ENCODE measurements at places on chromosomes 5 and 9. TPM values are rescaled to one million over a fixed set of nuclear protein-coding genes. Genes with fewer than 3 reads are reported as not detected.

The LOX gene
- total RNA-seq: 6.5 TPM

DNA sequence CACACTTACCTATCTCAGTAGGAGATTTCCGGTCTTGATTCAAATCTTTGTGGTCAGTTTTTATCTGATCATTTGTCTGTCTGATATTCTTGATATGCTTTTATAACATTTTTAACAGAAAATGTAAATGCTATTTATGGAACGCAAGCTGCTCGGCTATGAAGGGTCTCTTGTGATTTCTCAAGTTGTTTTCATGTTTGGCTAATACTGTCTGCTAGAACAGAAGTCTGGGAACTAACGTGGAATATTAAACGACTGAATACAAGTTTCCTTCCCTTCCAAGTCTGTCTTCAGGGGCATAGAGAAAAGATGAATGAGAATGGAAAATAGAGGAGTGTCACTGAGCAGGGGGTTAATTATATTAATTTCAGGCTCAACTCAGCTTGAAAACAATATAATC lies 27.6 kb downstream of the SNCAIP start:
- DNase-seq: no peak

DNA sequence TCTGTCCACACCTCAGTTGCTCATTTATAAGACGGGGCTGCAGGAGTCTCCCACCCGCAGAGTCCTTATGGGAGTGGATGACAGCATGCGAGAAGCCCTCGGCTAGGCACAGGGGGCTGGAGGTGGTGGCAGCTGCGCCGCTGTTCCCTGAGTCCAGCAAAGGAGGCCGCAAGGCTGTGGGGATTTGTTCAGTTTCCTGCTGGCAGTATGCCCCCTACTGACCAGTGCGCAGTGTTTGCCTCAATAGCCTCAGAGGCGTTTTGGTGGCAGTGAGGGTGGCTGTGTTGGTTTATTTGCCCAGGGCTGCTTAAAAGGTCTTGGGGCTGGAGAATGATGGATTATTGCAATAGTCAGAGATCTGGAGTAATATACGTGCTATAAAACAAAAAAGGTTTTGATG lies 176.3 kb upstream of the OTULINL start:
- no peak for DNase-seq

DNA sequence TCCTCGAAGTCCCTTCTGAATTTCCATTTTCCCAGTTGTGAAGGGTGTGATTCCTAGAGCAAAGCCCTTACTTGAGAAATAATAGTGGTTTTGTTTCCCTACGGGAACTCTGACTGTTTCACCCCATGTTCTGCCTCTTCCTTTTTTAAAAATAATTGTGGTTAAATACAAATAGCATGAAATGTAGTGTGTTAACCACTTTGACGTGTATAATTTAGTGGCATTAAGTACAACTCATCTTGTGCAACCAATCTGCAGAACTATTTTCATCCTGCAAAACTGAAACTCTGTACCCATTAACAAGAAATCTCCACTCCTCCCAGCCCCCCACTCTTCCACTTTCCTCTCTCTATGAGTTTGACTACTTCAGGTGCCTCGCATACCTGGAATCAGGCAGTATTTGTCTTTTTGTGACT lies 35.6 kb upstream of the HAND1 start:
- no peak for DNase-seq

DNA sequence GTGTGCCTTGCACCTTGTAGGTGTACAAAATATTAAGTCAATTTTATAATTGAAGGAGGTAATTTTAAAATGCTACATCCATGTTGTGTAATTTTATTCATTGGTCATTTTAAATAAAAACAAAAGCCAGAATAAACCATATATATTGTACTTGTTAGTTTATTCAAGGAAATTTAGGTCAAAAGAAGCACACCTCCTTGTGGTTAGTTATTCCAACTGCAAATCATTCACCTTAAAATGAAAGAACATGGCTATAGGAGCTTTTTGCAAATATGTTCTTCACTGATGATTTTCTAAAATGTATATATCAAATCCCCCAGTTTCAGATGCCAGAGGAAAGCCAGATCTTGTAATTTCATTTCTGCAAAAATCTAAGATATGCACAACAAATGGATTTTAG lies 5.4 kb upstream of the MOCS2 start:
- DNase-seq: no peak

DNA sequence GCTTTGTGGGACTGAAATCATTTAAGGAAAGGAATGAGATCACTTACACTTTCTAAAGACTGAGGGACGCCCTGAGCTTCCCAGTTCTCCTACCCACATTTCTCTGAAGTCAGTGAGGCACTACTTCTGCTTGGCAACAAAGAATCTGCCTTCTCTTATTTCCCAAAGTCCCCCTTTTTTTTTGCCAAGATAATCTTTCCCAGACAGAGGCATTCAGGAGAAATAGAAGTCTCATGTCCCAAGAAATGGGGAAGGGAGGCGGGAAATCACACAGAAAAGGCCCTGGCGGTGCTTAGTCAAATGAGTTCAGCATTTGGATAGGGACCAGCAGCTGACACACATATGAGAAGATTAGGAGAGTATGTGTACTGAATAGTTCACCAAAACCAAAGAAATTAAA lies 159.7 kb downstream of the MUSK start:
- no peak for DNase-seq

All from heart right ventricle (tissue), 16 donors.